OCI-LY7 (cell line): ENCODE measurements at places on chromosomes 5 and 9. TPM values are rescaled to one million over a fixed set of nuclear protein-coding genes. Genes with fewer than 3 reads are reported as not detected.

Gene PTPRD
- not detected in 2 replicates for total RNA-seq

Gene PITX1
- 66.8 and 76.4 TPM in 2 replicates for total RNA-seq

Gene CDC20B
- total RNA-seq = not detected in 2 replicates

Gene BARHL1
- not detected in 2 replicates for total RNA-seq

Gene SPATA31E1
- not detected in 2 replicates for total RNA-seq

Gene TIMD4
- total RNA-seq = 0.50 and 1.3 TPM in 2 replicates

Gene PDE6A
- total RNA-seq = not detected in 2 replicates

Gene PCDHGC5
- total RNA-seq = 5.0 and 5.4 TPM in 2 replicates

Gene PDE8B
- total RNA-seq = 0.21 and 0.50 TPM in 2 replicates
